NCI-H1930 (cell line): ENCODE measurements at places on chromosomes 3 and 15.

GRCh38 chr15:50925281-50925680 is 16.8 kb downstream of the AP4E1 start:
- no peak for DNase-seq

DNA sequence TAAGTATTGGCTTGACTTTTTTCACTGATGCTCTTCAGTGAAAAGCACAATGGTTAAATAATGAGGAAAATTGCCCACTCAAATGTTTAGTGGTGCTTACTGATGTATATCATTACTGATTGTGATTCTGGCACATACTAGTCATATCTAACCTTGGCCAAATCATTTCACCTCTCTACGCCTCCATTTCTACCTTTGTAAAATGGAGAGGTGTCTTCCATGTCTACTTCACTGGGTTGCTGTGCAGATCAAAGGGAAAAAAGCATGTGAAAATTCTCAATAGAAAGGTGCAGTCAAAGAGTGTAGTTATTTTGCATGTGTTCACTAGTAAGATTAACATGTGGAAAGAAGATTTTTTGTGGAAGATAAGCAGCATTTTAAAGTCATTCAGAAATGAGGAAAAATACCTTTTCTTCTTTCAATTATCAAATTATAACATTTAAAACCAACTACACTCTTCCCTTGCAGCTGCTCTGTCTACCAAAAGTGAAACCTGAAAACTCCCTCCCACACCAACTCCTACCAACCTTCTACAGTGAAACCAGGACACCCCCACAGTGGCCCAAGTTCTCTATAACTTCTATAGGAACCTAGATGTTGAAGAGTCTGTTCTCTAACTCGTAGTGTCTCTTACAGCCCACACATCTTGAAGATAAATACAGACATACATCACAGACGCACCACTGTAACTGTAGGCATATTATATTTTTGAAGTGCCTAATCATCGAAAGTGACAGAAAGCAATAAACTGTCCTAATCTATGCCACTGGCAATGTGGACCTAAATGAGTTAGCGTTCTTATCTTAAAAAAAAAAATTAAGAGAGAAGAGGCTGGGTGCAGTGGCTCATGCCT is 1.4 kb downstream of the CD200R1 start:
- no peak for DNase-seq

GRCh38 chr3:172868582-172869200 is 118.2 kb downstream of the ECT2 start:
- DNase-seq: no peak

DNA sequence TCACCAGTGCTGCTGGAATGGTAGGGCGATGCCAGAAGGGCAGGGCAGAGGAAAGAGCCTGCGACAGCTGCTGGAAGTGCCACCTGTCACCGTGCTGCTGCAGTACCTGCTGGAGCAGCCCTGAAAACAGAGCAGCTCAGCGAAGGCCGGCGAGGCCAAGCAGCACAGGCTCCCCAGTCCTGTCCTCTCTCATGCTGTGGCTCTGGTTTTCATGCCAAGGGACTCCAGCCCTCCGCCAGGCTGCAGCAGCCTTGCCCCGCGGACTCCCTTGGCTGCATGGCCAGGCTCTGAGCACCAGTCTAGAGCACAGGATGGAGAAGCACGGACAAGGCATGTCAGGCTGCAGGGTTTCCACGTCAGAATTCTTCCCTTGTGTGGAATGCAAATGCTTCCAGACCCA is 43.9 kb downstream of the ADCY5 start:
- no peak for DNase-seq

GRCh38 chr3:140387244-140387643 is 290.6 kb upstream of the TRIM42 start:
- DNase-seq: no peak

DNA sequence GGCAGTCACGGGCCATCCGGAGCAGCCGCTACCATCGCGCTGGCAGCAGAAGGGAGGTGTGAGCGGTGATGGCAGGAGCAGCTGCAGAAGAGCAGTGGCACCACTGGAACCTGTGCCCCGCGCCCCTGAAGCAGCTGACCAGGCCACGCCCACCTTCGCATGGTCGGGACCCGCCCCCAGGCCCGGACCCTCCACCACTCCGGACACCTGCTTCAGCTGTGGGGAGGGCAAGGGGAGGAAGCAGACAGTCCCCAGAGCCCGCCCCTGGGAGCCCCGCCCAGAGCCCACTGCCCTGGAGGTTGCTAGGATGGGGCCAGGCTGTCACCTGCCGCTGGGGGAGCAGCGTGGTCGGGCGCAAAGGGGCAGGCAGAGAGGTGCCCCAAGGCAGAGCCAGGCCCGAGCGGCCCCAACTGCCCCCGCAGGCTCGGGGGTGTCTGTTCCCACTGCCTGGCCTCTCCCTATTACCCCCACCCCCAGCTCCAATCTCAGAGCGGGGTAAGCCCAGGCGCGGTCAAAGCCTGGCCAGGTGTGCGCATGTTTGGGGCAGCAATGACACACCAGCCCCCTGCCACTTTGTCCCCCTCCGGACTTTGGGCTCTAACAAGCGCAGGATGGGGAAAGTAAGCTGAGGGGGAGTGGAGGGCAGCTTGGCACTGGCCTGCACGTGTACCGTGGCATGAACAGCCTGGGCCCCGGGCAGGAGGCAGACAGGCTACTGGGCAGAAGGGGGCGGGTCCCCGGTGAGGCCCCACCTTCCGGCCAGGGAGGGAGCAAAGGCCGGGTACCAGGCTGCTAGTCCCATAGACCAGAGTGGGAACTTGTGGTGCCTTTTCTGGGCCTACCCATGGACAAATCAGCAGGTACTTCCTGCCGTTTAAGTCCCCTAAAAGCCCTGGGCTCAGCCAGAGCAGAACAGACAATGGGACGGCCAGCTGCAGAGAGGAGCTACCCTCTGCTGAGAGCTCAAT is 8.7 kb downstream of the SPCS1 start:
- DNase-seq: no peak

GRCh38 chr15:101456057-101456739 is 33.3 kb downstream of the PCSK6 start:
- no peak for DNase-seq

GRCh38 chr3:119145500-119146167 is at the start of gene TEX55:
TSS of gene TEX55 (plus strand) at chr3:119146165. CDS start at chr3:119146190, 25 bp downstream.
- DNase-seq: peak; percentile 79

DNA sequence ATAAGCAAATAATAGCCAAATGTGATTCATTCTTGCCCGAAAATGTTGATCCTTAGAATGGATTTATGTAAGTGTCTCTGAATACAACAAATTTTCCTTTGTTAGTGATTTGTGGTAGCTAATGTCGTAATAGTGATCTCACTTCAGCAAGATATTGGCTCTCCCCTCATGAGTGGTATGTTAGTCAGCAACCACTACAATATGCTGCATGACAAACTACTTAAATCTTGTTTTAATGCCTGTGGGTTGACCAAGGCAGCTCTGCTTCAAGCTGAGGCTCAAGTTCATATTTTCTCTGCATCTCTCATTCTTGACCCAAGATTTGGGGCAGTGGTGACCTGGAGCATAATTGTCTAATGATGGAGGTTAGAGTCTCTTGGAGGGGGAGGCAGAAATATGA is 49.8 kb upstream of the GALNT15 start:
- DNase-seq: no peak

DNA sequence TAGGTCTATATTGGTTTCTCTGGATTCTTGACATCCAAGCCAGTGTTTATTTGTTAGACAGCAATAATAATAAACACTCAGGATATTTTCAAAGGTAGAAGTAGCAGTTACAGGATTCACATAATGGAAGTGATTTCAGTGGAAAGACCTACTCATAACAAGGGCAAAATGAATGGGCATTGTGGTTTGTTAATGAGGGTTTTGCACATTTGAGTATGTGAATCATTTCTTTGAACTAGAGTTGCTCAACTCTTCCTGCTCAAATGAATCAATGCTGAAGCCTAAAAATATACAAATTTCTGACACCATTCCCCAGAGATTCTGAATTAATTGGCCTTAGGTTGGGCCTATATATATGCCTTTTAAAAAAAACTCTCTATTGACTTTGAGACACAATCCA is 4.1 kb upstream of the COL6A5 start:
- no peak for DNase-seq

DNA sequence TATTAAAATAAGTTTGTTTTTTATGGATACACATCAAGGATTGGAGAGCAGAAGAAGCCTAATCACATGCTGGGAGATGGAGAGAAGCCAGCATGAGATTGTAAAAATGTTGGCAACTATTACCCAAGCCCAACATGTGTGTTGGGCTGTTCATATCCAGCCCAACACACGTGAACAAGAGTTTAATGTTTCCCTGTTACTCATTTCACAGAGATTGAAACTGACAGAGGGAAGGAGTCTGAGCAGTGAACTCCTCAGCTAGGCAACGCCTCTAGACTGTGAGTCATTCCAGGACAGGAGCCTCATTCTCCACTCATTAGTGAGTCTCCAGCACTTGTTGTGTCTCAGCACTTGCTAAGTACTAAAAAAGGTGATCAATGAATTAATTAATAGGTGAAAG is 43.2 kb upstream of the CMSS1 start:
- DNase-seq: no peak

DNA sequence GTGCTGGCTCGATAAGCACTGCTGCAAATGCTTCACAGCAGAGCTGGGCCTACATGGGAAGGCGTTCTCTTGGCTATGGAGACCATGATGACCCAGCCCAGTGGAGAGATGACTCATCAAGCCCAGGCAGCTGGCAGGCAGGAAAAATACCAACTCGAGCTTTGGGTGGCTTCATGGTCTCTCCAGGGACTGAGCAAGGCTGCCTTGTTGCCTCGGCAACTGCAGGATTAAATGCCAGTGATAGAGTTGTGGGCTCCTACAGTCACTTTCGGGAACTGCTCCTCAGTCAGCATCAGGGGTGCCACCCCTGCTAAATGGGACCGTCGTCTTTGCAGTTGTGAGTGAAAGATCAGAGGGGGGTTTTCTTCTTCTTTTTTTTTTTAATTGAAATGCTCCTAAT is 54.6 kb upstream of the MYZAP start:
- DNase-seq: no peak

DNA sequence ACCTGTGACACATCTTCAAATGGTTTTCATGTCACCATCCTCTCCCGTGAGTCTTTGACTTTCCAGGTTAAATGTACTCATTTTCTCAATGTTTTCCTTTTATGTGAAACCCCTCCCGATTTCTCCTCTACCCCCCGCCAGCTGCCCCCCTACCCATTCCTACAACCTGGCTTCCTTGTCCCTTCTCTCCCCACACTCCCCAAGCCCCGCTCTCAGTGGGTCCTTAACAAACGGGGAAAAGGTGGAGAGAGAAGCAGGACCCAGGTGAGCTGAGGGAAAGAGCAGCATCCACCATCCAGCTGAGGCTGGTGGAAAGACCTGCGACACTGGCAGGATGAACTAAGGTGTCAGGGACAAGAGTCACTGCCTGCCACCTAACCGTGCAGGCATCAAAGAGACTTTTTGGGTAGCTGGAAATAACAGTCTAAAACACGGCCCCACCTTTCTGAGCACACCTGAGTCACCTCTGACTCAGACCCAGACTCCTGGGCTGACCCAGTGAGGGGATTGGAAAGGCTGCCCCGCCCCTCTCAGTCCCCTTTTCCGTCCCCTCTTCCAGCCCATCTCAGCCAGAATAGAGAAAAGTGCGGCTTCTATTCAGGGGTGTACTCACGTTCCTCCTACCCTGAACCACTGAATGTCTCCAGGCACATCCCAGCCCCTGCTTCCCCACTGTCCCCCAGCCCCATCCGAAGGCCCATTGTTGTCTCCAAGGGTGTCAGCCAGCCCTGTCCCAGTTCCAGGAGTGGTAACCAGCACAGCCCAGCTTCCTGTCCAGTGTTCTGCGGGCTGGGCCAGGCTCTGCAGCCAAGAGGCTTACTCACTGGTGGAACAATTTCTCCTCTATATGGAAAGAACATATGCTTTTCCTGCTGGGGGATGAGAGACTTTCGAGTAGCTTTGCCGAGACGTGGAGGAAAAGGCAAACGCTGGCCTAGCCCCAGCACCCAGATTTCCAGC is 20.4 kb downstream of the ISG20 start:
- no peak for DNase-seq

GRCh38 chr15:34993412-34993811 is 5.3 kb upstream of the ZNF770 start:
- DNase-seq: no peak

DNA sequence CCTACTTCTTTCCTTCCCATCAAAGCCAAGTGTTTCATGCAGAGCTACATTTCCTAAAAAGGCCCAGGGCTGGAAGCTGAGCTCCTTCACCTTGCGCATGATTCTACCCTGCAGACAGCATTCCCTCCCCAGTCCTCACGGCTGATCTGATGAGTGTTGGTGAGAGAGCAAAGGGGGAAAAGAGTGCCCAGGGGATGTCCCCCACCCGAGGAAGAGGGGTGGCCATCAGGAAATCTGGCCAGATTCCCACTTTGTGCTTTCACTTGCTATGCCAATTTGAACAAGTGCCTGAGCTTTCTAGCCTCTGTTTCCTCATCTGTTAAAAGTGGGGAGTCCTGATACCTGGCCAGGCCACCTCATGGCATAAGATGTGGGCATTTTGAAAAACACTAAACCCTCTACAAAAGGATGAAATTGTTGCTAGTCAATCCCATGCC is 231.0 kb upstream of the TLE3 start:
- DNase-seq: no peak

- DNase-seq: no peak
These were observed 67.2 kb upstream of the SIAH2 start for GRCh38 chr3:150830094-150830681.

GRCh38 chr3:38707730-38708129 is 58.2 kb upstream of the SCN5A start:
- no peak for DNase-seq

DNA sequence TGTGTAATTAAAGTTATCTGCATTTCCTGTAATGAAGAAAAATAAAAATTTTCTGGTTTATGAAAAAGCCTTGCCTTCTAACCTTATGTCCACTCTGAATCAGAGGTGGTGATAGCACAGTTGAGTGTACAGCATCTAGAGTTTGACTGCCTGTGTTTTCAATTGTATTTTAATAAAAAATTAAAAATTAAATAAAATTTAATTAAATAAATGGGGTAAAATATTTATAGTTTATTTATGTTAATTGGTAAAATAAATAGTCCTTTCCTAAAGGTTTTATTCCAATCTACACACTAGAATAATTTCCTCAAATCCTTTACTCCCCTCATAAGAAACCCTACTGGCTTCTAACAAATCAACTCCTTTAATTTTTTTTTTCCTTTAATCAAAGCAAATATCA is 111.8 kb upstream of the MYO5C start:
- no peak for DNase-seq

DNA sequence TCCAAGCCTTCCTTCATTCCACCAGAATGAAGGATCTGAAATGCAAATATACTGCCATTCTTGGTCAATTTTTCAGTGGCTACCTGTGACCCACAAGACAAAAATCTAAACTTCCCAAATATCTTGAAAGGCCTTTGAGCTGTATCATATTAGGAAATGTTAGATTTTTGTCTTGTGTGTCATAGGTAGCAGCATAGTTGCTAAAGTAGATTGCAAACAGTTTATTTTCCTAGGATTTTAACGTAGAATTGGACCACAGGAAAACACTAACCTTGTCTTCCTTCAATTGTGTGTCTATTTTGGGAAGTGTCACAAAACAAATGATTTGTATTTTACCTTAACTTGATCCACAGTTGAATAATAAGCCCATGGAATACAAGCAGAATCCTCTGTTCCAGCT is 42.4 kb downstream of the CP start:
- no peak for DNase-seq

- no peak for DNase-seq
These were observed 15.5 kb upstream of the LYZL4 start for GRCh38 chr3:42425736-42426407.
